ENCODE measurements at places on chromosomes 1 and 21. TPM values are rescaled to one million over a fixed set of nuclear protein-coding genes. Genes with fewer than 3 reads are reported as not detected.

The OR2L3 gene
- not detected for total RNA-seq

The RNU1-2 gene
- not detected for total RNA-seq

The RNU1-4 gene
- not detected for total RNA-seq

The KRTAP11-1 gene
- total RNA-seq: not detected

The PHTF1 gene
- total RNA-seq: 27.1 TPM

The CTSK gene
- total RNA-seq: 8.6 TPM

The GSTM4 gene
- 18.7 TPM for total RNA-seq

The ARHGAP30 gene
- total RNA-seq: not detected

The DENND2C gene
- total RNA-seq: 0.49 TPM

The GIPC2 gene
- not detected for total RNA-seq

The C4BPA gene
- total RNA-seq: not detected

The FCRL5 gene
- not detected for total RNA-seq

The PITHD1 gene
- total RNA-seq: 83.1 TPM

The PRDM16 gene
- 5.0 TPM for total RNA-seq
